Muscle of arm (tissue), 14 donors: ENCODE measurements at places on chromosomes 16 and 17. TPM values are rescaled to one million over a fixed set of nuclear protein-coding genes. Genes with fewer than 3 reads are reported as not detected.

DNA sequence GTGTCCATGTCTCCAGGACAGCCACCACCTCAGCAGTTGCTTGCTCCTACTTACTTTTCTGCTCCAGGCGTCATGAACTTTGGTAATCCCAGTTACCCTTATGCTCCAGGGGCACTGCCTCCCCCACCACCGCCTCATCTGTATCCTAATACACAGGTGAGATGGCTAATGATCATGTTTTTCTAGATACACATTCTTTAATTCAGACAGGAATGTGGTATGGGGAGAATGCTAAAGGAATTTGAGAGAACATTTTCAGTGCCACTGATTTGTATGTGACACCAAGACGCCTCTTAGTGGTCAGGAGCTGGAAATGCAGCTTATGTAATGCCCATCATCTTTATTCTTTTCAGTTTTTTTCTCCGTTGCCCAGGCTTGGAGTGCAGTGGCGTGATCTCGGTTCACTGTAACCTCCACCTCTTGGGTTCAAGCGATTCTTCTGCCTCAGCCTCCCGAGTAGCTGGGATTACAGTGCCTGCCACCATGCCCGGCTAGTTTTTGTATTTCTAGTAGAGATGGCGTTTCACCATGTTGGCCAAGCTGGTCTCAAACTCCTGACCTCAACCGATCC is 8.9 kb upstream of the RAPGEFL1 start:
- peak; percentile 57 for DNase-seq

KRT20 gene
- 0.07 TPM for polyA plus RNA-seq

NME3 gene
- polyA plus RNA-seq, result 23.2 TPM

DNA sequence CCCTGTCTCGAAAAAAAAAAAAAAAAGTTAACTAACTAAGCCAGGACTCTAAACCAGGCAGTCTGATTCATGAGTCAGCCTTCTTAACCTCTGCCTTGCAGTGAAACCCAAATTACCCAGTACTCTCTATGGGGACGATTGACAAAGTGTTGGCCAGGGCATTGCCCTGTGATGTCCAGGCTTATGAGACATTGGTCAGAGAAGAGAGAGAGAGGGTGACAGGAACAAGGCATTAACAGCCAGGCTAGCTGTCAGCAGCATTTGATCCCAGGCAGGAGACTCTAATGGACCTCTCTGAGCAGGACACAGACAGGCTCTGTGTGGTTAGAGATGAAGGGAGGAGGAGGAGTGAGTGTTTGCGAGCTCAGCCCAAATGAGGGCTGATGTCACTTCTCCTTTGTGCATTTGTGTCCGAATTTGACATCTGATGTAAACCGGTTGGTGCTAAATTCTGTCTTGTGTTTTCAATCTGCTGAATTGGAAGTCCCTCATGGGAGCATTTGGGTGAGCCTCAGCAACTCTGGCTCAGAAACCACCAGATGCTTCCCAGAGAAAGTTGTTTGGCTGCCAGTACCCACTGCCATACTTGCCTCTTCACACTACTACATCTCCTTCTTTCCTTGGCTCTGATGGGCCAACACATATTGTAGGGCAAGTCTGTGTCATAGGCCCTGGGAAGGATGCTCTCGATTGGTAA is 4.3 kb upstream of the MYL4 start:
- no peak for DNase-seq

- DNase-seq, result peak; percentile 32
Observed at GRCh38 chr17:17119533-17119932, 77.3 kb downstream of the MPRIP start.
